CD4-positive, alpha-beta T cell treated with Interleukin-15 for 1 hour (primary cell): ENCODE measurements at places on chromosomes 13 and 19.

- no peak for DNase-seq
These were observed 17.0 kb upstream of the LPAR6 start for GRCh38 chr13:48429886-48430285.

- no peak for DNase-seq
These were observed 16.0 kb downstream of the ILF3 start for GRCh38 chr19:10670182-10670581.

- no peak for DNase-seq
These were observed 44.8 kb downstream of the PEX11G start for GRCh38 chr19:7444042-7444441.

GRCh38 chr13:41637586-41637985 lies 180.2 kb downstream of the RGCC start:
- no peak for DNase-seq

GRCh38 chr19:50039968-50040367 lies 14.2 kb downstream of the ZNF473 start:
- DNase-seq = no peak

GRCh38 chr19:44653977-44654774 lies 10.5 kb downstream of the PVR start:
- DNase-seq = peak; percentile 88

- DNase-seq = no peak
These were observed 660.4 kb upstream of the KLF12 start for GRCh38 chr13:74794582-74794981.

DNA sequence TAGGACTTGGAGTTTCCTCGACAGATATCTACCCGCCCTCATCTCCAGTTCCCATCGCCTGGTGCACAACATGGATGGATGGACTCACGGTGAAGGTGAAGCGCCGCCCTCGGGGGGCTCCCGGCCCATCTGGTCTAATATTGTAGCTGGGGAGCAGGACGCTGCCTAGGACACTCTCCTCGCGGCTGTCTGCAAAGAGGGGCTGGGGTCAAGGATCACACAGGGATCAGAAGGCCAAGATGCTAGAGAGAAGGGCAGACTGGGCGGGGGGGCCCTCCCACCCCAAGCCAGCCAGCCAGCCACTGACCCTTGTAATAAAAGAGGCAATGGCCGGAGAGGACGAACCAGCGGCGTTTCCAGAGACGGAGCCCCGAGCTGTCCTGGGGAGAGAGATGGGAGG lies 7.1 kb downstream of the PLEKHA4 start:
- DNase-seq = no peak

GRCh38 chr13:91247768-91248167 lies 99.7 kb upstream of the MIR17HG start:
- no peak for DNase-seq

- DNase-seq = no peak
These were observed 80.0 kb upstream of the TM9SF2 start for GRCh38 chr13:99421271-99421670.

GRCh38 chr19:14686411-14686810 lies 3.4 kb upstream of the ZNF333 start:
- peak; percentile 29 for DNase-seq

- no peak for DNase-seq
These were observed 1639.9 kb downstream of the EFNB2 start for GRCh38 chr13:104895521-104895920.

DNA sequence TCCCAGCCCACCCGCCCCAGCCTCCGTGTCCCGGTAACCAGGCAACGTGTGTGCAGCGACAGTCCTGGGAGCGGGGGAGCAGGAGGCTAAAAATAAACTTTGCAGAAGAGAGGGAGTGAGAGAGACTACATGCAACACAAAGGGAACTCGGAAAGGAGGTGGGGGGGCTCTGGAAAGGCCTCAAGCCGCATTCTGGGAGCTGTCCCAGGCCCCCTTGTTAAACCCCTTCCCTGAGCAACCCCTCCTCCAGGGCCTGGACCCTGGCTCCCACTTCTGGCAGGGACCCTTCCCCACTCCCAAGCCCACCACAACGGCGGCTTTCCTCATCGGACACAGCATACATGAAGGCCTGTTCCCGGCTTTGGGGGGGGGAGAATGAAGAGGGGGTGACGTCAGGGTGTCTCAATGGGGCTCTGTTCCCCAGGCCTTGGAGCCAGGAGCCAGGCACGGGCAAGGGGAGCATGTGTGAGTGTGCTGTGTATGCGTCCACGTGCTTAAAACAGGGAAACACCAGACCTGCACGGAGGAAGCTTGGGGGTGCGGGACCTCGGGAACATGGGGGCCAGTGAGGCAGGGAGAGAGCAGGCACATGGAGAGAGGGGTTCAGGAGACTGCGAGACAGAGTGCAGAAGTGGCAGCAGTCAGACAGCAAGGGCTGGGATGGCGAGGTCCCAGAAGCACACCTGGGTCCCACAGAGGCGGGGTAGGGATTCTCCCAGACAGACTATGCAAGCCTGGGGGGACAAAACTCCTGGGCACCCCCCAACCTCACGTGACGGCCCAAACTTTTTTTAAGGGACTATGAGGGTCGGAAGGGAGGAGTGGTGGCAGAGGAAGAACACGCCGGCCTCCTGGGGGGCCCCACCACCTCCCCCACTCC lies 2.3 kb downstream of the ERF start:
- no peak for DNase-seq

DNA sequence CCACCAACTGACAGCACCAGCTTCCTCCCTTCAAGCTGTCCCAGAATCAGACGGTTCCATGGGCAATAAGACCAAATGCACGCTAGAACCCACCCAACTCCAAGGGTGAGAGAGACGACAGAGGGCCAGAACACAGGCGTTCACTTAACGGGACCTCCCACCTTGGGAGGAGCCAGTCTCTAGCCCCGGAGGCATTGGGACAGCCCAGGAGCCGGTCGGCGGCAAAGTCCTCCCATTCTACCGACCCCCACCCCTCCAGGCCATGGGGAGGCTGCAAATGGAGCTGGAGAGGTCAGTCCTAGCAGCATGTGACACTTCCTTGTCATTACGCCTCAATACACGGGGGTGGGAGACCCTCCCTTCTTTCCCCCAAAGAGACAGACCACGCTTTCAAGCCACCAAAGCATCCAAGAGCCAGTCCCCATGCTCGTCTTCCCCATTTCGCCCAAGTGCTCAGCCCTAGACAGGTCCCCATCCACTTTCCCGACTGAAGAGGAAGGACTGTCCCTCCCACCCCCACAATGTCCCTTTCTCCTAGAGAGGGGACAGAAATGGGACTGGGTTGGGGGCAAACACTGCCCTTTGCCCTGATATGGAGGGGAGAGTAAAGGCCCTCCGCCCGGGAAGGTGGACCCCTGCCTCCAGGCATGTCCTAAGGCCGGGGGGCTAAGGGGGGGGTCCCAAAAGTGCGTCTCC lies 964 bp downstream of the KHSRP start:
- no peak for DNase-seq

- no peak for DNase-seq
These were observed 87.1 kb upstream of the MCF2L start for GRCh38 chr13:112881656-112882554.

DNA sequence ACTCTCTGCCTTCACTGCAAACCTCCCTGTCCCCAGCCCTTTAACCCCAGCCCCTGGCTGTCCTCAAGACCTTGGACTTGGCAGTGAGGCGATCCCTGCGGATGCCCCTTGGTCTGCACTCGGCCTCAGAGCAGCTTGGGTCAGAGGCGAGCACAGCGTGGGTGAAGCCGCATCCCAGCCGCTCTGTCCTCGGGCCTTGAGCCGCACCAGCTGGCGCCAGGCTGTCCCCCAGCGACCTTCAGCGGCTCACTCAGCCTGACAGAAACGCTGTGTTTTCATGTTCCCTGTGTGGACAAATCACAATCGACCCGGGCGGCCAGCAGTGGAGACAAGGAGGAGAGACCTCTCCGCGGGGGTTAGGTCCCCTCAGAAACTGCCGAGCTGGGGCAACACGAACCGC lies 52.0 kb downstream of the GNG7 start:
- DNase-seq = no peak

- DNase-seq = no peak
These were observed 86.8 kb upstream of the SCEL start for GRCh38 chr13:77448689-77449088.

DNA sequence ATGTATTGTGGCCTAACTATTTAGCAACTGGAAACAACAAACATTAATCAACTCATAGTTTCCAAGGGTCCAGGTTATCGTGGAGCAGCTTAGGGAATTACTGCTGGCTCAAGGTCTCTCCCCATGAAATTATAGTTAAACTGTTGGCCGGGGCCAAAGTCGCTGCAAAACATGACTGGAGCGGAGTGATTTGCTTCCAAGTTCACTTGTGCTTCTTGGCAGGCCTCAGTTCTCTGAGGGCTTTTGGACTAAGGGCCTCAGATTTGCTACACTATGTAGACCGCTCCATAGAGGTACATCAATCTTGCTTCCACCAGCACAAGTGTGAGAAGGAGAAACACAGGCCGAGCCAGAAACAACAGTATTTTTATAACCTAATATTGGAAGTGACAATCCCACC lies 9.4 kb upstream of the KBTBD7 start:
- no peak for DNase-seq

DNA sequence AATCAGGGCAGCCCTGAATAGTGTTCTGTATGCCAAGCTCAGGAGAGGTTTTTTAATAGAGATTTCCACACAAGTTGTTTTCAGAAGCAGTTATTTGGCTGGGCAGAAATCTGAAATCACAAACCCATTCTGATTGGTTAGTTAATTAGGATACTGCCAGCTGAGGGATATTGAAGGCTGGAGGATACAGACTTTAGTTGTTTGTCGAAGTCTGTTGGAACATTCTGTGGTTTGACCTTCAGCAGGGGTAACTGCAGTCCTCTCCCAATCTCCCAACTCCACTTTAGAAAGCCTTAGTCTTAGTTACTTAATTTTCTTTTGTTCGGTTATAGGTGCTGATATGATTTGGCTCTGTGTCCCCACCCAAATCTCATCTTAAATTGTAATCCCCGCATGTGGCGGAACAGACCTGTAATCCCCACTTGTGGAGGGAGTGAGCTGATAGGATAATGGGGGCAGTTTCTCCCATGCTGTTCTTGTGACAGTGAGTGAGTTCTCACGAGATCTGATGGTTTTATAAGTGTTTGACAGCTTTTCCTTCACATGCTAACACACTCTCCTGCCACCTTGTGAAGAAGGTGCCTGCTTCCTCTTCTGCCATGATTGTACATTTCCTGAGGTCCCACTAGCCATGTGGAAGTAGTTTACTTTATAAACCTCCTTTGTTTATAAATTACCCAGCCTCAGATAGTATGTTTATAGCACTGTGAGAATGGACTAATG lies 169.2 kb downstream of the GPC5 start:
- no peak for DNase-seq

DNA sequence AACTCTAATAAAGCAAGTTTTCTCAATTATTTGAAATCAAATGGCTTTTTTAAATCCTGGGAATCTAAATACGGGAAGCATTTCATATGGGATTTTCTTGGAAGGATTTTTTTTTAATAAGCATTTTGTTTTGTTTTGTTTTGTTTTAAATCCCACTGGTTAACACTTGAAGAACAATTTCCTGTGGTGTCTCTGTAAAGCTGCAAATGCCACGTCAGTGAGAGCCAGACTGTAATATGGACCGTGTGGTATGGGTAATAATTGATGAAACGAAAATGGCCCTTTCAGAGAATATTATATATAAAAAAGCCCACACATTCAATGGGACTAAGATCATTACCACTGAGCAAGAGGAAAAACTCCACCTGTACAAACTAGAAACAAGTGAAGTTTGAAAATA lies 33.9 kb upstream of the MIR17HG start:
- no peak for DNase-seq

GRCh38 chr13:33287142-33287882 lies 1.8 kb upstream of the STARD13 start:
- DNase-seq = no peak

DNA sequence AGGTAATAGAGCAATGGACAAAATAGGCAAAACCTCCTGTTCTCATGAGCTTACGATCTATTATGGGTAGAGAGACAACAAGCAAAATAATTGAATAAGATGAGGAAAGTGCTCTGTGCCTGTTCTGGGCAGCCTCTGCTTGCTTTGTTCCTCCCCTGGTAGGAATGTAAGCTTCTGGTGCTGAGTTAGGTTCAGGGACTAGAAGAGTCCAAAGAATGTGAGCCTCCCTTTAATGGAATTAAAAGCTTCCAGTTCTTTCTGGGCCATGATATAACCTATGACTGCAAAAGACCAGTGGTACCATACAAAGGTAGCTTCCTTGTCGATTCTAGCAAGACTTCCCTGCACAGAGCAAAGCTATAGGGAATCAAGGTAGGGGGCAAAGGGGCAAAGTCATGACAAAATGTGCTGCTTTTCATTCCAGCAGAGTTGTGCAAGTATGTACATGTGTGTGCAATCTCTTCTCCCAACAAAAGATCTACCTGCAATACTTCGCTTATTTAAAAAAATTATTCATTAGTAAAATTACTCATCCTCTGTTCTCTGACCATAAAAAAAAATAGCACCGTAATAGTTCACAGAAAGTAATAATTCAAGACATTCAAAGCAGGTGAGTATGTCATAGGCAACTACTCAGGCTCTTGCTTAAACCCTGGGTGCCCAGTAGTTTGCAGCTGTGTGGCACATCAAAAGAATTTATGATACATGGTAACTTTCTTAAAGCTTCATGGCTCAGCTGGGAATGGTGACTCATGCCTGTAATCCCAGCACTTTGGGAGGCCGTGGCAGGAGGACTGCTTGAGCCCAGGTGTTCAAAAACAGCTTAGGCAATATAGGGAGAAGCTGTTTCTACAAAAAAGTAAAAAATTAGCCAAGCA lies 21.4 kb downstream of the ACOD1 start:
- no peak for DNase-seq

DNA sequence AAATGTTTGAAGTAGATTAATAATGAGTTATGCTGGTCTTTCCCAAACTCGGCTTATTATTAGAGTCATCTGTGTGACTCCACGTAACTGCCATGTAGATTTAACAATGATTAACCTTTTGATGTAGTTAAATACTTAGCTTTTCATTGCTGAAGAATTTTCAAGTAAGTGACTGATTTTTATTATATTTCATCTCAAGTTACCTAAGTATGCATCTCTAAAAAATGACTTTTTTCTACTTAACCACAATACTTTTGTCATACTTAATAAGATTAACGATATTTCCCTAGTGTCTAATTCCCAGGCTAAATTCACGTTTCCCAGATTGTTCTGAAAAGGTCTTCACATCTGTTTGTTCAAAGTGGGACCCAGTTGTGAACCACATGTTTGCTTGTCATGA lies 17.8 kb downstream of the BIVM start:
- DNase-seq = no peak

GRCh38 chr19:4538601-4538954 lies 1.3 kb downstream of the LRG1 start:
- no peak for DNase-seq

GRCh38 chr13:113607056-113607888 lies 22.7 kb downstream of the TFDP1 start:
- DNase-seq = peak; percentile 80

GRCh38 chr13:102651392-102651791 lies 43.5 kb downstream of the METTL21C start:
- no peak for DNase-seq

DNA sequence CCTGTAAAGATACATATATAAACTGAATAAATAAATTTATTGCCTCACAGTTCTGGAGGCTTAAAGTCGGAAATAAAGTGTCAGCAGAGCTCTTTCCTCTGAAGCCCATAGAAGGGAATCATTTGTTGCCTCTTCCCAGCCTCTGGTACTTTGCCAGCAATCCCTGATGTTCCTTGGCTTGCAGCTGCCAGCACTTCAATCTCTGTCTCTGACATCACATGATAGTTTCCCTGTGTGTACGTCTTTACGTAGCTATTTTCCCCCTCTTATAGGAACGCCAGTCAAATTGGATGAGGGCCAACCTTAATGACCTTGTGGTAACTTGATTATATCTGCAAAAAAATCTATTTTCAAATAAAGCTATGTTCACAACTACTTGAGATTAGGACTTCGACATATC lies 250.9 kb downstream of the LIG4 start:
- DNase-seq = no peak

GRCh38 chr19:3849092-3849491 lies 19.7 kb downstream of the ZFR2 start:
- DNase-seq = peak; percentile 53
